ENCODE measurements at places on chromosomes 3 and 15.
A peak's percentile ranks its signal among the peaks of the same experiment; 100 is the strongest.

DNA sequence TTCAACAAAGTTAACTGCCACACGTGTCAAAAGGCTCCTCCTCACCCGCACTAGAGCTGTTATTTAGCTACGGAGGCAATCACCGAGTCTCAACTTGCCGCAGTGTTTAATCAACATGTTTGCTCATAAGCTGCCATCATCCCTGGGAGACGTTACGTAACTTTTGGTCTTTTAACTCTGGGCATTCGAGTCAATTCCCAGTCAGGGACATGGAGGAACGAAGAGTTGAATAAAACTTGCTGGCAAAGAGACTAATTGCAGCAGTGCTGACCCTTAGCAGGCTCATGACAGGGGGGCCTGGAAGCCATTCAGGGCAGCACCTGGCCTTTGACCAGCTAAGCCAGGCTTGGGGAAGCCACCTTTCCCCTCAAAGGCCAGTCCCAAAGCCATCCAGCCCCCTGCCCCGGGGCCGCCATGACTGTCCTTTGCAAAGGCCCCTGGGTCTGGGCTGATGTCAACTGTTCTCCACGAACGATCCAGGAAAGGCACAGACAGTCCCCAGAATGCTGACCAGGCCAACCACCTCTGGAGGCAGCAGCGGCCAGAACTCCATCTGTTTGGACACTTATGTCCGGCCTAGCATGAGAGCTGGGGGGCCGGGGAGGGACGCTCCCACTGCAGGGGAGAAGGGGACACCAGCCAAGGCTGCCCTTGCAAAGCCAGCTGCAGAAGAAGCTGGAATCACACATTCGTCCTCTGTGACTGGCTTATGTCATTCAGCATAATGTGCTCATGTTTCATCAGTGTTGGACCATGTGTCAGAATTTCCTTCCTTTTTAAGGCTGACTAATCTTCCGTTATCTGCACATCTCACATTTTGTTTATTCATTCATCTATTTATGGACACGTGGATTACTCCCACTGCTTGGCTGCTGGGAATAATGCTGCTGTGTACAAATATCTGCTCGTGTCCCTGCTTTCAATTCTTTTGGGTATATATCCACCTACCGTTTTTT is 43.7 kb downstream of the PCSK6 start:
- DNase-seq = peak; percentile 25

DNA sequence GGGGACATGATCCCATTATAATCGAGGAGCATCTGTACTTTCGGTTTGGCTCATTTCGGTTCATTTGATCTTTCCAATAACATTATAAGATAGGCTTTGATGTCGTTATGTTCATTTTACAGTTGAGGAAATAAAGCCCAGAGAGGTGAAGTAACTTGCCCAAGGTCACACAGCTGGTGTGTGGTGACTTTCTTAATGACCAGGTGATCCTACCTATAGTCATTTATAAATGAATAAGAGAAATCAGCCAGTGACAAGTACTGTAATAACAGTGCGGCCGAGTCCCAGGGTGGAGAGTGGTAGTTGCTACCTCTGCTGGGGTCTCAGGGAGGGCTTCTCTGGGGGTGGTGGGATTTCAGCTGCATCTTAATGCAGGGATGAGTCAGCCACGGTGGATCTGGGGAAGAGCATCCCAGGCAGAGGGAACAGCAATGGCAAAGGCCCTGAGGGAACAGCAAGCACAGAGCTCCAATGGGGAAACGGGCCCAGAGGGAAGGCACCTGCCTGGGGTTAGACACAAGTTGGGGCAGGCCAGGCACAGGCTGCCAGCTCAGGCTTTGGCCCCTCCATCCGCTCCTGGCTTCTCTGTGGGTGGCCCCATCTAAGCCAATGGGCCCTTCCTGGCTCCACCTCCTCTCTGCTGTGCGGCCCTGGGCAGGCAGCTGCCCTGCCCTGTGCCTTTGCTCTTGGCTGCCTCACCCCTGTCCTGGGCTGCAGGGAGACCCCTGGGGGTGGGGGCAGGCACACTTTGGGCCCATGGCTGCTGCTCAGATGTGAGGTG is 1.1 kb upstream of the FBLN2 start:
- DNase-seq = no peak

DNA sequence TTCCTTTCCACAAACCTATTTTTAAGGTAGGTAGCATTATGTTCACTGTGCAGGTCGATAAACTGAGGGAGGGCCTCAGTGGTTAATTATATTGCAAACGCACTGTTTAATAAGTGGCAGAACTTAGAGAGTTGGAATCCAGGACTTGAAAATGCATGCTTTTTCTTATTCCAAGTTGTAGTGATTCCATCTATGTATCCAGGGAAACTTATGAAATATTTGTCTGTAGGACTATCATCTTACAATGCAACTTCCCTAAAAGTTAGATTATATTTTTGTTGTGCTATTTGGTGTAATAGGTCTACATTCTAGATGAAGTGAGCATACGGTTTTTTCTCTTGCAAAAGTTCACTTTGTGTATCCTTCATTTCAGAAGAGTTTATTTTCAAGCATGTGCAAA is 419.5 kb downstream of the NAALADL2 start:
- no peak for DNase-seq

DNA sequence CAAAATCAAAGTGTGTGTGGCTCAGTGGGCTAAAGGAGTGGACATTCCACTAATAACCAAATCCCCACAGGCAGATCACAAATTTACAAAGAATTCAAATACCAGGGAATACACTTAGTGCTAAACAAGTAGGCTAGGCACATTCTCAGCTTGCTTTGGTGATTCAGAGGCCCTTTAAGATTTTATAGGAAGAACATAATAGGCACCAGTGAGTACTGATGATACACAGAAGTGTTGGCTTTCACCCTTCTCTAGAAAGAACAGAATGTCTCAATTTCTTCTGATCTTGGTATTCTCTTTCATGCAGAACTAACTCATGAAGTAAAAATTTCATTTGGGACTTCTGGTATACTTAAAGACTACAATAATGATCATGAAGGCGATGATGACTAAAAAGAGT is 55.0 kb downstream of the POLR2M start:
- DNase-seq = no peak

DNA sequence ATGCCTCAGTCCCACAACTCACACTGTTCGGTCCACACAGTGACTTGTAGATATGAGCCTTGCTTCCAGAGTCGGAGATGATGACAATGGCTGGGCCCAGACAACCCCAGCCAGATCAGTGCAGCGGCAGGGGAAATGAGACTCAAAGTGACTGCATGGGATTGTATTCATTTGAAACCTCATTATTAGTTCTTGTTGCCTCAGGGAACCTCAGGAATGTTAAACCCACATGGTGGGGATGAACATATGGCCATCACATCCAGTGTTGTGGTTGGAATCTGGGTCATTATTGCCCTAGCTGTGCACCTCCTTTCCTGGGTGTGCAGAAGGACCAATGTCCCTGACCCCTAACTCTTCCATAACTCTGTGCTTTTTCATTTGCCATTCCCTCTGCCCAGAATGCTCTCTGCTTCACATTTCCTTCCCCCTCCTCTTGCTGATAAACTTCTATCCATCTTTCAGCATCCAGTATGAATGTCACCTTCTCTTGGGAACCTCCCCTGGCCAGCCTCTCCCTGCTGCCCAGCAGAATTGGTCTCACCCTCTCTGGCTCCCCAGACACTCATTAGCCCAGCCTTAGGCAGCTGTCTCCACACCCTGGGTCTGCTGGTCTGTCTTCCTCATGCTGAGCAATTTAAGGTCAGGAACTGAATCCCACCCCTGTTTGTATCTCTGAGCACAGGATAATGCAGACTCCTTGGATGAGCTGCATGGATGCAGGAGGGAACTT is 67.0 kb upstream of the TNFAIP8L3 start:
- DNase-seq = no peak

GRCh38 chr3:9205345-9206143 is 43.9 kb downstream of the SRGAP3 start:
- DNase-seq = no peak

GRCh38 chr3:184145111-184145524 is 10.0 kb downstream of the EIF2B5 start:
- peak; percentile 31 for DNase-seq

- no peak for DNase-seq
Observed at GRCh38 chr15:60421544-60421943, 23.8 kb upstream of the ANXA2 start.

- peak; percentile 56 for DNase-seq
Observed at GRCh38 chr15:89457086-89457485, 39.3 kb downstream of the RHCG start.

DNA sequence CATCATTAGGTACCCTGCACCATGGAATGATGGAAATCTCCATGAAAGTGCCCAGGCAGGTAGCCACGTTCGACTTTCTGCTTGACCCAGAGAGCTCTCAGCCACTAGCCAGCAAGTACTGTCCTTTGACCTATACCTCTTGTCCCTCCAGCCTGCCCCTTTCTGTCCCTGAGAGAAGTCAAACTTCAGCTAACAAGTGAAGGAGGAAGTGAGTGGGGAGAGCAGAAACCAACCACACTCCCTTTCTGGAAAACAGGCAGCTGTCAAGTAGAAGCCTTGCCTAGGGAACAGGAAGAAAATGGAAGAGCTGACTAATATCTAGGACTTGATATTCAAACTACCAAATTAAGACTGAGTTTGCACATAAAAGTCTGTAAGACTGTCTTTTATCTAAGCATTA is 30.3 kb upstream of the FSTL1 start:
- no peak for DNase-seq

GRCh38 chr15:44427756-44428724 is 611 bp downstream of the CTDSPL2 start:
- peak; percentile 24 for DNase-seq

DNA sequence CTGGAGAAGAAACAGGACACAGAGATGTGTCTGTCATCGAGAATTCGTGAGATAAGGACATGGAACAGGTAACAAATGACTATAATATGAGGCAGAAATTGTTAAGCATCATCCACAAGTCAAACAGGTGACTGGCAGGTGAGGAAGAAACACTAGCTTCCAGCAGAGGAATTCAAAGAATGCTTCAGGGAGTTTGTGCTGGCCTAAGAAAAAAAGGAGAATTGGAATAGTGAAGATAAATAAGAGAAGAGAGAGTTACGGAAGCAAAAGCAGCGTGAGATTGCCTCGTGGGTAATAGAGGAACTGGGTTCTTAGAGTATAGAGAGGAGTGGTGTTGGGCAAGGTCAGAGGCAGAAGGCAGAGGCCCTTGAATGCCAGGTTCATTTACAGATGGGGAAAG is 22.9 kb upstream of the FGF12 start:
- DNase-seq = no peak

GRCh38 chr3:124202754-124203153 is 210.8 kb upstream of the ROPN1 start:
- no peak for DNase-seq

DNA sequence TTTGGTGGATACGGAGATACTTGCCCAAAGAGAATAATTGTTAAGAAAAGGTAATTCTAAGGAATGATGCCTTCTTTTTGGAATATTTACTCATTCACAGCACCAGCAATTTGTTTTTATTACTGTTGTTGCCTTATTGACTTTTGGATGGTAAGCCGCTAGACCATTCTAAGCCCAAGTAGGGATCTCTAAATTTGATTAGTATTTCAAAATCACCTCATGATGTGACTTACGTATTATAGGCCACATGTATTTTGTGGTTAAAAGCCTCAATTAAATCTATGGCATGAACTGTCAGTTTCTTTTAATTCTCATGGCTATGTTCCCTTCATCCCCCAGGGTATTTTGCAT is 94.1 kb downstream of the PLCL2 start:
- no peak for DNase-seq

DNA sequence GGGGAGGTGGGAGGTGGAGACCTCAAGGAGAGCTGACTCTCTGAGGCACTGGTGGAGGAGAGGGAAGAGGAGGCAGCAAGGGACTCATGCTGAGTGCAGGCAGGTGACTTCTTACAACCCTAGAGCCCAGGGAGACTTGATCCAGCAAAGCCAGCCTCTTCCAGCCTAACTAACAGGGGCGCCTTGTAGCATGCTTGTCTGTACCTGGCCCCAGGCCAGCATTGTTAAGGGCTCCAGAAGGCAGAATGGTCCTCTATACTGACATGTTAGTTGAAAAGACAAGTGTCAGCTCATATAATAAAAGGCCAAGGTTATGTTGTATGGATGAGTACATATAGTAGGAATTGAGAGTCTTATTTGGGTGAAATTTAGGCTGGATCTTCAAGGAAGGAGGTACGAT is 65.4 kb downstream of the CHDH start:
- no peak for DNase-seq

DNA sequence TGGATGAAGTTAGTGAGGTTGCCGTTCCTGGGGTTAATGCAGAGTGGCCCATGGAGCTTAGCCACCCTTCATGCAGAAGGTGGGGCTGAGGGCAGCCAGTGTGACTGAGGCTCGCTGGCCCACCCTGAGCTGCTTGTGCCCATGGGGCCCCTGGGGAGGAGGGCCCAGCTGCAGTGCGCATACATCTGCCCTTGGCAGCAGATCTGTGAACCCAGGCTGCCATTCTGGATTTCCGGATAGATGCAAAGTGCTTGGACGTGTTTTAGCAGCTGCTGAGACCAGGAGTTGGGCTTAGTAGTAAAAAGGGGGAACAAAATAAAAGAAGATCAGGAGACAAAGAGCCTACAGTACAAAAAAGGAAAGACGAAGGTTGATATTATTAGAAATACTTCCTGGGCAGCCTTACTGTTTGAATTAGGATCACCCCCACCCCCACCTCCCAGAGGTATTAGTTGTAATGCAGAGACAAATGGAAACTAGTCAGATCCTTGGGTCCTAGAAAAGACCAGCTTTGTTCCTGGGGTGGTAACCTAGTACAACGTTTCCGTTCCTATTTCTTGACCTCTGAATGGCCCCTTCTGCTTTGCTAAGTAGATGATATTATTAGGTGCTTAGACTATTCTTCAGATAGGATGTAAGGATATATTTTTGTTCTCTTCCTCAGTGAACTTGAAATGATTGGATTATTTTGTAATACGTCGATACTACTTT is 70.2 kb downstream of the IGF1R start:
- DNase-seq = no peak

DNA sequence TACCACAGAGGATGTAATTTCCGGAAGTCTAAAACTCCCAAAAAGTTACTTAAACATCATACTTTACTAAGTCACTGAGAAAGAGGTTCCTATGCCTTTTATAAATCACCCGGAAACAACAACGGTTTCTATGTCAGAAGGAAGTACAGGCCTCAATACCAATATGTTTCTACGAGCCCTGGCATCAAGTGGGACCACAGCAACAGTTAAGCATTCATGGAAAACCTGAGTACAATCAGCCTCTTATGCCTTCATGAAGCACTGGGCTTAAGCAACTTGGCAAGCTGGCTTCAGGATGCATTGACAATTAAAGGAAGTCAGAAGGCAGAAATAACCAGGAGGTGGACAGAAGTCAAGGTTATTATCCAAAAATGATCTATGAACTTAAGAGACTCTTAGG is 19.1 kb upstream of the B3GNT5 start:
- no peak for DNase-seq

GRCh38 chr3:129769616-129770015 is 123.9 kb downstream of the TMCC1 start:
- no peak for DNase-seq

All from A673 (cell line).